Sigmoid colon (tissue), 7 donors: ENCODE measurements at places on chromosomes 5 and 9. TPM values are rescaled to one million over a fixed set of nuclear protein-coding genes. Genes with fewer than 3 reads are reported as not detected.

ZNF367 gene
- total RNA-seq = 0.28 TPM

- no peaks in the 10 kb centered on the region for H3K27me3 ChIP-seq
Observed at GRCh38 chr5:67238191-67238590, 41.6 kb upstream of the CD180 start.

KCNIP1 gene
- 2.8 TPM for total RNA-seq

LEAP2 gene
- 1.4 TPM for total RNA-seq

GRCh38 chr5:96487859-96488258, 54.8 kb upstream of the PCSK1 start:
- DNase-seq = no peak
- H3K27ac ChIP-seq = no peak overlapping the region
- no peaks in the 10 kb centered on the region for H3K27me3 ChIP-seq

GRCh38 chr5:83104021-83104420, 26.7 kb downstream of the XRCC4 start:
- H3K36me3 ChIP-seq = no peaks in the 10 kb centered on the region
- H3K4me1 ChIP-seq = no peaks in the 10 kb centered on the region
- no peaks in the 10 kb centered on the region for H3K27me3 ChIP-seq
- no peak overlapping the region for H3K27ac ChIP-seq
- no peak for DNase-seq

- DNase-seq = peak; percentile 82
- H3K27ac ChIP-seq = peak overlapping the region; percentile 12
- H3K4me3 ChIP-seq = no peak overlapping the region
- no peaks in the 10 kb centered on the region for H3K27me3 ChIP-seq
Observed at GRCh38 chr5:142364251-142365145, 39.7 kb upstream of the SPRY4 start.

ANKRD18B gene
- total RNA-seq = not detected

ORM2 gene
- not detected for total RNA-seq

DNA sequence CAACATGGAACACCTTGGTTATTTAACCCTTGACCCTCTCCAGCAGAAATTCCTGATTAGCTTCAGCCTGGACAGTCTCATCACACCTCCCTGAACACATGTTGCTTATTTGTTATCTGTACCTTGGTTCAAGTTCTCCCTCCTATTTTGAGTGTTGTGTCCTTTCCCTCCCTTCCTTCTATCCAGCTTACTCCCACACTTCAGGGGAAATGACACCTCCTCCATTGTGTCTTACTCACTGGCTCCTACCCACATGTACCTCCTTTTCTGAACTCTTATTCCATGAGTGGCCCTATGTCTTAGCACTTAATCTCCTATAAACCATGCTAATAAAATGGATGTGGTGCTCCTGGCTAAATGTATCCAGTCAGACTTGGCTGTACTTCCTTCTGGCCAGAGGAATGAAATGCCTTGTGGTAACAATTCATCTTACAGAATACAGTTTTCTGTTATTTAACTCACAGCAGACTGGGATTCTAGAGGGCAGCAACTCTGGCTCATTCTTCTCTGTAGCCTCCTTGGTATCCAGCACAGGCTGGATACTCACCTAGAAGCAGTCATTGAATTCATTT, 11.2 kb downstream of the LIX1 start:
- no peaks in the 10 kb centered on the region for H3K36me3 ChIP-seq
- H3K4me1 ChIP-seq = peaks cover 9% of the 10 kb centered on the region
- no peak for DNase-seq
- H3K27ac ChIP-seq = no peak overlapping the region
- no peak overlapping the region for H3K4me3 ChIP-seq
- H3K27me3 ChIP-seq = no peaks in the 10 kb centered on the region

- no peak overlapping the region for H3K27ac ChIP-seq
- H3K36me3 ChIP-seq = no peaks in the 10 kb centered on the region
- no peak overlapping the region for H3K4me3 ChIP-seq
- H3K27me3 ChIP-seq = no peaks in the 10 kb centered on the region
Observed at GRCh38 chr9:119907056-119907455, 537.8 kb upstream of the BRINP1 start.

- no peak for DNase-seq
- no peak overlapping the region for H3K27ac ChIP-seq
- H3K4me3 ChIP-seq = no peak overlapping the region
- H3K36me3 ChIP-seq = no peaks in the 10 kb centered on the region
- H3K27me3 ChIP-seq = no peaks in the 10 kb centered on the region
Observed at GRCh38 chr9:134360897-134361296, 34.6 kb downstream of the RXRA start.

DNA sequence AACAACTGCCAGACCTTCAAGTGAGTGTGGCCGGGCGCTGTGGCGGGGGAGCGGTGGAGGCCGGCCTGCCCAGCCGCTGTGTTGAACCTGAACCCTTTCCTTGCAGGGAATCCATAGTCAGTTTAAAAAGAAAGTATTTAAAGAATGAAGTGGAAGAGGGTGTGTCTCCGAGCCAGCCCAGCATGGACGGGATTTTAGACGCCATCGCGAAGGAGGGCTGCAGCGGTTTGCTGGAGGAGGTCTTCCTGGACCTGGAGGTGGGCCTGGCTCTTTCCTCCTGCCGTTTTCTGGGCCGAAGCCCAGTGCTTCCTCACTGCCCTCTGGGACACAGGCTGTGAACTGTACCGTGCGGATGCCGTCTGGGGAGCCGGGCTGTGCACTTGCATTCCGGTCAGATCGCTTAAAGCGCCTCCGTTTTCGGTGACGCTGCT, 19.1 kb downstream of the EXOC3 start:
- no peaks in the 10 kb centered on the region for H3K4me1 ChIP-seq
- H3K27me3 ChIP-seq = no peaks in the 10 kb centered on the region
- H3K36me3 ChIP-seq = peaks cover 35% of the 10 kb centered on the region
- no peak overlapping the region for H3K4me3 ChIP-seq
- DNase-seq = peak; percentile 33

GRCh38 chr5:17748941-17749340, 114.7 kb downstream of the TAF11L14 start:
- H3K4me3 ChIP-seq = no peak overlapping the region
- no peak overlapping the region for H3K27ac ChIP-seq
- no peaks in the 10 kb centered on the region for H3K27me3 ChIP-seq

DNA sequence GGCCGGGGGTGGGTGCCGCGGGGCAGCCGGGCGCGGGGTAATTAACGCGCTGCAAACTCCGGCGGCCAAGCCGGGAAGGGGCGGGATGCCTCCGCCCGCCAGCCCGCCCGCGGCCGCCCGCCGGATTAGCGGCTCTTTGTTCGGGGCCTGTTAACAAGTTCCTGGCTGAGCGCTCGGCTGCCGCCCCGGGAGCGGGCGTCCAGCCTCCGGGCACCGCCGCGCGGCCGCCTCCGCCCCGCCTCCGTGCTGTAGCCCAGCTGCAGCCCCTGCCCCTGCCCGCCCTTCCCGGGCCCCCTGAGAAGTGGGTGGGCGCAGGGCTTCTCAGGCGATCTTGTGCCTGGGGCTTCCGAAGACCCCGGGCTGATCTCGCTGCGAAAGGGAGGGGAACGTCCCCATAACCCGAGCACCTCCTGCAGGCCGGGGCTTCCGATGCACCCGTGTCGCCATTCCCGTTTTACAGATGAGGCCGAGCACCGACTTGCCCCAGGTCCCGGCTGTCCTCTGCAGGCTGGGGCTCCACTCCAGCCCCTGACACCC, 7.5 kb downstream of the UNC5A start:
- H3K27ac ChIP-seq = no peak overlapping the region
- peaks cover 92% of the 10 kb centered on the region for H3K27me3 ChIP-seq
- H3K4me3 ChIP-seq = peak overlapping the region; percentile 30
- peaks cover 10% of the 10 kb centered on the region for H3K4me1 ChIP-seq

ADCY2 gene
- total RNA-seq = 9.5 TPM

DNA sequence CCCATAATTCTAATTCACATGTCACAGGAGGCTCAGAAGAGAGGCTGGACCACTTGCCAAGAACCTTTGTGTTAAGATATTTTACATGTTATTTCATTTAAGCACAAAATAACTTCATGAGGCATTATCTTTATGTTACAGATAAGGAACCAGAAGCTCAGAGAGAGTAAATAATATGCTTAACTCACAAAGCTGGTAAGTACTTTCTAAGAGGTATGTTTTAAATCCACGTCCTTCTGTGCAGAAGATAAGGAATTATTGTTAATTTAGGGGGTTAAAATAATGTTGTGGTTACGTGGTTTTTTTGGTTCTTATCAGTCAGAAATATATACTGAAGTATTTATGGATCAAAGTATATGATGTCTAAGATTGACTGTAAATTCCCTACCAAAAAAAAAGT, 8.0 kb downstream of the STRBP start:
- no peak for DNase-seq
- no peaks in the 10 kb centered on the region for H3K27me3 ChIP-seq
- no peak overlapping the region for H3K4me3 ChIP-seq
- no peaks in the 10 kb centered on the region for H3K4me1 ChIP-seq

CLIC3 gene
- total RNA-seq = 1.4 TPM

DMRTA1 gene
- 0.95 TPM for total RNA-seq

- H3K4me3 ChIP-seq = no peak overlapping the region
- peaks cover 52% of the 10 kb centered on the region for H3K27me3 ChIP-seq
- peak; percentile 58 for DNase-seq
- H3K27ac ChIP-seq = peak overlapping the region; percentile 75
- no peaks in the 10 kb centered on the region for H3K4me1 ChIP-seq
Observed at GRCh38 chr9:116157436-116158138, 4.0 kb downstream of the PAPPA start.

FOXD4 gene
- 0.16 TPM for total RNA-seq

DNA sequence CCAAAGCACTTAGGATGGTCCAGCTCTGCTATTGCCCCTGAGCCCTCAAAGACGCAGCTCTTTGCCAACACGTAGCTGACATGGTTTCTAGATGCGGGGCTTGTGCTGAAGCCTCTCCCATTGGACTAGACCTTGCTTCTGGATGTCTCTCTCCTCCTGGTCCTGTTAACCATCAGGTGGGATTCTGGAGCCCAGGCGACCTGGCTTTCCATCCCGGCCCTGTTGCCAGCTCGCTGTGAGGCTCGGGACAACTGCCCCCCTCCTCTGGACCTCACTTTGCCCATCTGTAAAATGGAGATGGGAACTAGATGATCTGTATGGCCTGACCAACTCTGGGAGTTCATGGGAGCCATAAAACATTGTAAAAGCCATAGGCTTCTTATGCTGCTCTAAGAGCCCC, 4.0 kb downstream of the DBH start:
- no peak for DNase-seq
- no peaks in the 10 kb centered on the region for H3K36me3 ChIP-seq
- H3K4me3 ChIP-seq = no peak overlapping the region
- no peaks in the 10 kb centered on the region for H3K27me3 ChIP-seq

DNA sequence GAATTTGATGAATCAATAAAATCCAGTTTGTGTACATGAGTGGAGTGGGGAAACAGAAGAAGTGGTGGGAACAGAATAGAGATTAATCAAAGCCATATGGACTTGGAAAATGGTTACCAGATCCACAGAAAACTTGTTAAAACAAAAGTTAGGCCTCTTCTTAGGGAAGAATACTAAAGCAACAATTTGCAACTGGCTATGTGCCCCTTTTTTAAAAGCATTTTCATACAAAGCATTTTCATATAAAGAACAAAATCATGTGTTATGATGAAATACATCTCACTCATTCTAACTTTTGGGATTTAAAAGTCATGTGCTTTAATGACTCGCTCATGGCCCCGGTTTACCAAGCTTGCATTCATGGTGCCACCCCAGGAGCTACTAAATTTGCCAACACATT, 276.9 kb downstream of the EFNA5 start:
- H3K27me3 ChIP-seq = no peaks in the 10 kb centered on the region
- no peak overlapping the region for H3K4me3 ChIP-seq
- no peak for DNase-seq
- H3K4me1 ChIP-seq = peaks cover 10% of the 10 kb centered on the region
- no peaks in the 10 kb centered on the region for H3K36me3 ChIP-seq

DNA sequence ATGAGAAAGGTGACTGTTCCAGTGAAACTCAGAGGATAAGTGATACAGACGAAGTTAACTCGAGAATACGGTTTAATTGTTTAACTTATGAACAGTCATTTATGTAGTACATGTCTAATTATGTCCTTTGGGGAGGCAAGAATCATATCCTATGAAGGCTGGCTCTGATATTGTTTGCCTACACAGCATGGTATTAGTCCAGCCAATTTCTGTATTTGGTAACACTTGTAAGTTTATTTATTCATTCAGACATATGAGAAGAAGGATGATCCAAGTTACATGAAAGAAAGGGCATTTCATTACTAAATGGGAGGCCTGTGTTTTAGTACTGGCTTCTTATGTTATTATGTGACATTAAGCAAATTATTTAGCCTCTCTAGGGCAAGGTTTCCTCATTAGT, 199.7 kb downstream of the NNT start:
- H3K4me3 ChIP-seq = no peak overlapping the region
- no peak for DNase-seq
- H3K27ac ChIP-seq = no peak overlapping the region
- H3K4me1 ChIP-seq = peaks cover 12% of the 10 kb centered on the region
- no peaks in the 10 kb centered on the region for H3K27me3 ChIP-seq
